Esophagus squamous epithelium (tissue), 5 donors: ENCODE measurements at places on chromosomes 6 and 20.

DNA sequence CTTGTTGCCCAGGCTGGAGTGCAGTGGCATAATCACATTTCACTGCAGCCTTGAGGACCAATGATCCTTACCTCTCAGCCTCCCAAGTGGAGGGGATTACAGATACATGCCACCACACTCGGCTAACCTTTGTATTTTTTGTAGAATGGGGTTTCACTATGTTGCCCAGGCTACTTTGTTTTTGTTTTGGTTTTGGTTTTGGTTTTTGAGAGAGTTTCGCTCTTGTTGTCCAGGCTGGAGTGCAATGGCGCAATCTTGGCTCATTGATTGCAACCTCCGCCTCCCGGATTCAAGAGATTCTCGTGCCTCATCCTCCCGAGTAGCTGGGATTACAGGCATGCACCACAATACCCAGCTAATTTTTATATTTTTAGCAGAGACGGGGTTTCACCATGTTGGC lies 105.5 kb downstream of the BMP7 start:
- DNase-seq: no peak

DNA sequence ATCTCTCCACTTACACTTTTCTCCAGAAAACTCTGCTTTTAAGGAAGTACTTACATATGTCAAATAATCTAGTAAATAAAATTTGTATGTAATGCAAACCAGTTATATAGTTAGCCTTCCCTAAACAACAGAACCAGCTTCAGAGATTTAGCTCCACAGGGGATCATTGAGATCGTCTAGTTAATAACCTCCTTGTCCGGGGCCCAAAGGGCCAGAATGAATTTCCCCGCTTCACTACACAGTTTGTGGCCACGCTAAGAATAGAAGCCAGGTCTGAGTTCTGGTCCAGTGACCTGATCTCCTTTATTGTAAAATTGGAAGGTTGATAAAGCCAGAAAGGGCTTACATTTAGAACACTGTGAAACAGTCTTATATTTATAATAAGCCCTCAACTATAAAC lies 245.2 kb downstream of the TPBG start:
- DNase-seq: no peak

GRCh38 chr6:129517288-129517687 lies 192.7 kb downstream of the ARHGAP18 start:
- no peak for DNase-seq

DNA sequence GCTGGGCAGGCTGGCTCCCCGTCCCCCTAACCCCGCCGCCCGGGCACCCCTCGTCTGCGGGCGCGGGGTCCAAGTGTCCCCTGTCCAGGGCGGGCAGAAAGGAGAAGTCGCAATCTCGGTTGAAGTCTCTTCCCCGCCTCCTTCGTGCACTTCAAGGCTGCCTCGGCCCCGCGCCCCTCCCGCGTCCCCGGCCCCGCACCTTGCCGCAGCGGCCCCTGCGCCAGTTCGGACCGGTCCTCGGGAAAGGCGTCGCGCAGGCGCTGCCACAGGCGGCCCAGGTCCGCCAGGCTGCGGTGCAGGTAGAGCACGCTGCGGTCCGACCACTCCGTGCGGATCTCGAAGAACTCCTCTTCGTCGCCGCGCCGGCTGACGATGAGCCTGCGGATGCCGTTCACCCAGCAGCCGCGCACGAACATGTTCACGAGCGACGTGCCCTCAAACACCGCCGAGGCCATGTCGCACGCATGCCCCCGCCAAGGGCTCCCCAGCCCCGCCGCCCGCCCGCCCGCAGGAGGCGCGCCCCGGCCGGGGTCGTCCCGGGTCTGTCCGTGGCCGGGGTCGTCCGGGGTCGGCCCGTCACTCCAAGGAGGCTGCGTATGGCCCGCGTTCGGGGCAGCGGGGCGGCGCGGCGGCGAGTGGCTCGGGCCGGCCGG lies at the start of gene PXDC1:
Gene PXDC1, minus strand, starts transcription at position 637 of the 653 bp plus-strand sequence. Its CDS starts 182 bp downstream, at position 455.
- DNase-seq: no peak

DNA sequence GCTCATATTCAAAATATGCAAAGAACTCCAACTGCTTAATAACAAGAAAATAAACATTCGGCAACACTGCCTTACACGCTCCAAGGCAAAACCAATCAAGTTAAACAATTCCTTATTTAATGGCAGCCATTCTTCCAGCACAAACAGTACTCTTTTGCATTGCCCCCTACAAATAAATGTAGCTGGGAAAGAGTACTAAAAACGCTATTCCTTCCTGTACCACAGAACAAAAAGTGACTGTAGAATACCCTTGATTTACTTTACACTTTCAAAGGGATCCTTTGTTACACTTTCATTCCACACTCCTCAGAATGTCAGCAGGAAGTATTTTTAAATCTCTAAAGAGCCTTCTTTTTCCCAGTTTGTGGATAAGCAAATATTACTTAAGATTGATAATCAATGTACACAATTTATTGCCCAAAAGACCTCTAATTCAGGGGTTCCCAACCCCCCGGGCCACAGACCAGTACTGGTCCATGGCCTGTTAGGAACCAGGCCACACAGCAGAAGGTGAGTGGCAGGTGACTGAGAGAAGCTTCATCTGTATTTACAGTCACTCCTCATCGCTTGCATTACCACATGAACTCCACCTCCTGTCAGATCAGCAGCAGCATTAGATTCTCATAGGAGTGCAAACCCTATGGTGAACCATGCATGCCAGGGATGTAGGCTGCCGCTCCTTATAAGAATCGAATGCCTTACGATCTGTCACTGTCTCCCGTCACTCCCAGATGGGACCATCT lies 51.6 kb downstream of the MBOAT1 start:
- DNase-seq: no peak

GRCh38 chr6:57261926-57262325 lies 39.8 kb upstream of the RAB23 start:
- DNase-seq: no peak

DNA sequence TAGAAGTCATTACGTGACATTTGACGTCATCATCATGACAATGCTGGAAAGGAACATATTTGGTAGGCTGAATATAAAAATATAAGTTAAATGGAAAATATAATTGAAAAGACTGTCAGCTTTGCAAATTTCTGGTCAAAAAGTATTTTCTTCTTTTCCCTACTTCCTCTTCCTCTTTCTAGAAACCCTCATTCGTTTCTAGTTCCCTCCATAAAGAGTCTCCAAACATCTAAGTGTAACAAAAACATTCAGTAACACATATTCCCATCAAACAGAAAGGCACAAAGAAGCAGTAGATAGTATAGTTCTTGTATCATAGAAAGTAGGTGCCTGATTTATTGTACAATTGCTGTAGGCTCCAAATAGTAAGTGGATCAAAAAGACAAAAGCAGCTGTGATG lies 150.8 kb upstream of the FAM83B start:
- no peak for DNase-seq

DNA sequence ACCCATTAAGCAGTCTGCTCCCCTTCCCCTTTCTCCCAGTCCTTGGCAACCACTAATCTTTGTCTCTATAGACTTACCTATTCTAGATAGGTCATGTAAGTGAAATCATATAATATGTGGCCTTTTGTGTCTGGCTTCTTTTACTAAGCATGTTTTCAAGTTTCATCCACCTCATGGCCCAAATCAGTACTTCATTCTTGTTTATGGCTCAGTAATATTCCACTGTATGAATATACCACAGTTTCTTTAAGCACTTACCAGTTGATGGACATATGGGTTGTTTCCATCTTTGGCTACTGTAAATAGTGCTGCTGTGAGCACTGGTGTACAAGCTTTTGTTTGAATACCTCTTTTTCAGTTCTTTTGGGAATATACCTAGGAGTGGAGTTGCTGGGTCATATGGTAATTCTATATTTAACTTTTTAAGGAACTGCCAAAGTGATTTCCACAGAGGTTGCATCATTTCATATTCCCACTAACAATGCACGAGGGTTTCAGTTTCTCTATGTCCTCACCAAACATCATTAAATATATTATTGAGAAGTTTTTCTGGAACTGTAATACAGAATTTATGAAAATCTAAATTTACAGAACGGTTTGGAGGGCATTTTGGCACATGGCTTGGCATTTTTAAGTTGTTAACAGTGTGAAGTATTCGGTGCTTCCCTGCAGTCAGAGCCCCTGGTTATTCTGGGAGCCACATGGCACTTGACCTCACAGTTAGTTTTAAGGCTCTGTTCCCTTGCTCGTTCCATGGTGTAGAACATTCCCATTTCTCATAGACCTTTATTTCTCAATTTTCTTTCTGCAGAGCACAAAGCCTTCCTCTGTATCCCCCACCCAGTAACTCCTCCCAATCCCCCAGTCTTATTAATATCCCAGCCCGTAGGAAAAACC lies 27.0 kb upstream of the DTNBP1 start:
- no peak for DNase-seq

DNA sequence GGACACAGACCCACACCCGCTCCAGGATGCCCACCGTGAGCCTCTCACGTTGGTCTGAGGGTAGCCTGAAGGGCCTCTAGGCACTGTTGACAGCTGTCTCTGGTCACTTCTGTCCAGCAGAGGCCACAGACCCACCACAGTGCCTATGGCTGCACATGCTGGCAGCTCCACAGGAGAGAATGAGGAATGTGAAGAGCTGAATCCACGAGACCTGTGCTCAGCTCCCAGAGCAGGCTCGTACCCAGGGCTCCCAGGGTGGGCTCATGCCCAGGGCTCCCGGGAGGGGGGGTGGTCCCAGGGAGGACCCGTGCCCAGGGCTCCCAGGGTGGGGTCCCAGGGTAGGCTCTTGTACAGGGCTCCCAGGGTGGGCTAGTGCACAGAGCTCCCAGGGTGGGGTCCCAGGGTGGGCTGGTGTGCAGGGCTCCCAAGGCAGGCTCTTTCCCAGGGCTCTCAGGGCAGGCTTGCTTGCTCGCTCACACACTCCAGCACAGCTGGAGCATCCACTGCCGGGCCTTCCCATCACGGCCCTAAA lies 201.0 kb downstream of the SYNDIG1 start:
- DNase-seq: no peak

GRCh38 chr6:130152908-130153510 lies 69.7 kb downstream of the SAMD3 start:
- DNase-seq: no peak

DNA sequence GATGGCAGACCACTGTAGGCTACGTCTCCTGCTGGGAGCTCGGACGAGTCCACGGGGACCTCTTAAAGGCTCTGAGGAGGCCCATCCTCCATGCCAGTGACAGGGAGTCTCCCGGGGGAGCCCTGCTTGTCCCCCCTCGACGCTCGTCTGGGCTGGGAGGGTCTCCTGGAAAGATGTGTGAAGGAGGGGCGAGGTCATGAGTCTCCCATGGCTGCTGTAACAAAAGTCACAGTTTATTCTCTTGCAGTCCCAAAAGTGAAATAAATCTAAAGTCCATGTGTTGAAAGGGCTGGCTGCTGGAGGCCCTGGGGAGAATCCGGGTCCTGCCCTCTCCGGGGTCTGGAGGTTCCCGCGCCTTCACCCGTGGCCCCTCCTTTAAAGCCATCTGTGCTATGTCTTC lies 67.1 kb upstream of the GATA5 start:
- DNase-seq: no peak

DNA sequence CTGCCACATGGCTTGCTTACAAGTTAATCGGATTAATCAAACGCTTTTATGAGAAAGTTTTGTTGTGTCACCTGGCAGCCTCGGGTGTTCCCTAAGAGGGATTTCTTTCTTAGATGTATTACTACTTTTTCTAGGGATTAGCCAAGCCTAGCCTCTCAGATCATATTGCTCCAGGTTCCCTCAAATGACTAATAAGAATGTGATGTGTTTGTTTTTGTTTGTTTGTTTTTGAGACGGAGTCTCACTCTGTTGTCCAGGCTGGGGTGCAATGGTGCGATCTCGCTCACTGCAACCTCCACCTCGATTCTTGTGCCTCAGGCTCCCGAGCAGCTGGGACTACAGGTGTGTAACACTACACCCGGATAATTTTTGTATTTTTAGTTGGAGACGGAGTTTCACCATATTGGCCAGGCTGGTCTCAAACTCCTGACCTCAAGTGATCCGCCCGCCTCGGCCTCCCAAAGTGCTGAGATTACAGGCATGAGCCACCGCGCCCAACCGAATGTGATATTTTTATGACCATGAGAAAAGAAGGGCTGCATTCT lies 977 bp downstream of the HMGN4 start:
- no peak for DNase-seq

DNA sequence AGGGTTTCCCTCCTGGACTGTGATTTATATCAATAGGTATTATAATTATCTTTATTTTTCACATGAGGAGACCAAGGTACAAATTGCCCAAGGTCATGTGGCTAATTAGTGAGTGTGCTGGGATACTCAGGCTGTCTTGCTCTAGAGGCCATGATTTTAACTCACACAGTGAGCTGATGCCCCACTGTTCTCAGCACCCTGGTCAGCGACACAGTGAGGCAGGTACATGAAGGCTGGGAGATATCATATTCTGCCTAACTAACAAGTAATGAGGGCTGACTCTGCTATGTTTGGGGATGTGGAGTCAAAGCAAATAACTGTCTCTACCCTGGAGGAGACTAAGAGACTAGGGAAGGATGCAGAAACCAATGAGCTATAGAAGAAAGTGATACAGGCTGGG lies 501.1 kb downstream of the PTPRT start:
- DNase-seq: no peak

DNA sequence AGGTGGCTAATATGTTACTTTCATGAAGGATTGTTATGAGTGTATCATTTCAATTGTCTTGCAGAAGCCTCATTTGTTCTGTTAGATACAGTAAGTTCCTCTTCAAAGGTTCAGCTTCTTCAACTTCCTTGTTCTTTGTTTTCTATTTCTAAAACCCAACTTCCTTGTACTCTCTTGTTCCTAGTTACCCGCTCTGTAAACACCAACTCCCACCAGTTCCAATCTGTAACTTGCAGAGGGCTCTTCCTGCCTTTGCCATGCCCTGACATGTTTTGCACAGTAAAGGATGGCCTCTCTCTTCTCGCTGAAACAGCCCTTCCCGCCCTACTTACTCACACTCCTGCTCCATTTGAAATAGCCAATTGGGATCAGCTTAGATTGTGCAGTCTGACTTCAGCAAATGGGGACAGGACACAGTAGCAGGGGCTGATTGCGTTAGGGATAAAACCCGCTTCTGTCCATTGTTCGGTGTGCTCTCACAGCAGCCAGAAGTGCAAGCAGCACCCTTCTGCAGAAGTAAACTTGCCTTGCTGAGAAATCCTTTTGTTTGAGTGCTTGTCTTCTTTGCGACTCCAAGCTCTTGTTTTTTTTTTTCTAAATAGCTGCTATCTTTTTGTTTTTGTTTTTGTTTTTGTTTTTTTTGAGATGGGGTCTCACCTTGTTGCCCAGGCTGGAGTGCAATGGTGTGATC lies 45.9 kb upstream of the POU5F1 start:
- no peak for DNase-seq

- DNase-seq: no peak
Observed at GRCh38 chr6:85684133-85684808, 41.6 kb upstream of the SYNCRIP start.
